ENCODE measurements at places on chromosomes 16 and 17. TPM values are rescaled to one million over a fixed set of nuclear protein-coding genes. Genes with fewer than 3 reads are reported as not detected.

GRCh38 chr16:86616906-86617305, 38.6 kb downstream of the FOXL1 start:
- no peak for DNase-seq

GRCh38 chr17:82709024-82709675, 7.4 kb upstream of the FN3KRP start:
- DNase-seq, result no peak

Gene CA4
- not detected for total RNA-seq

Gene EVPL
- total RNA-seq, result 2.9 TPM

DNA sequence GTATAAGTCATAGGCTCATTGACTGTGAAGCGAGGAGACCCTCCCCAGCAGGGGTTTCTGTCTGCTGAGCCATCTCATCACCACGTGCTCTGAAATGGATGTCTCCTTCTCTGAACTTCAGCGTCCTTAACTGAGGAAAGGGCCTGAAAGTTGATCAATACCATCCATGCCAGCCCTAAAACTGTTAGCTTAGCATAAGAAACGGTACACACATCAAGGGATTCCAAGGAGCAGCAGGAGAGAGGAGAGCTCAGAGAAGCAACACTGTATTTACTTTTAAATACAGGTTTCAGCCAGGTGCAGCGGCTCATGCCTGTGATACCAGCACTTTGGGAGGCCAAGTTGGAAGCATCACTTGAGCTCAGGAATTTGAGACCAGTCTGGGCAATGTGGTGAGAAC, 248.9 kb upstream of the TNRC6C start:
- DNase-seq, result no peak

Gene TEX19
- not detected for total RNA-seq

DNA sequence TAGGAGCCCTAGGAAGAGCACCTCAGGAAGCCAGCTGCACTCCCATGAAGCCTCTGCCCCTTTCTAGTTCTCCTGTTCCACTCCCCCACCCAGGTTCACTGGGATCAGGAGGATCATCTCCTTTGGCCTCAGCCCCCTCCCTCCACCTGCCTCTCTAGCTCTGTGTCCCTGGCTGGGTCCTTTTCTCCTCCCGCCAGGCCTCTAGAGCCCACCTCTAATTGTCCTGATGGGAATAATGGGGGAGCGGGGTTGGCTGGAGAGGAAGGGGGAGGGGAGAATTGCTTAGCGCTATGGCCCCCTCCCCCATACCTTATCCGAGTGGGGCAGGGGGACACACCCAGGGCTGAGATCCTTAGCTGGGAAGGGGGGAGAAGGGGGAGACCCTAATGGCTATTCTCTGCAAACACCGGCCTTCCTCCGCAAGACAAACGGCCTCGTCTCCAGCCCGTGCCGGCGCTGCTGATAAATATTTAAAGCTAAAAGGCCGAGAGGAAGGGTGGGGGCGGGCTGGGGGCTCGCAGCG, 997 bp downstream of the HOXB7 start:
- no peak for DNase-seq

DNA sequence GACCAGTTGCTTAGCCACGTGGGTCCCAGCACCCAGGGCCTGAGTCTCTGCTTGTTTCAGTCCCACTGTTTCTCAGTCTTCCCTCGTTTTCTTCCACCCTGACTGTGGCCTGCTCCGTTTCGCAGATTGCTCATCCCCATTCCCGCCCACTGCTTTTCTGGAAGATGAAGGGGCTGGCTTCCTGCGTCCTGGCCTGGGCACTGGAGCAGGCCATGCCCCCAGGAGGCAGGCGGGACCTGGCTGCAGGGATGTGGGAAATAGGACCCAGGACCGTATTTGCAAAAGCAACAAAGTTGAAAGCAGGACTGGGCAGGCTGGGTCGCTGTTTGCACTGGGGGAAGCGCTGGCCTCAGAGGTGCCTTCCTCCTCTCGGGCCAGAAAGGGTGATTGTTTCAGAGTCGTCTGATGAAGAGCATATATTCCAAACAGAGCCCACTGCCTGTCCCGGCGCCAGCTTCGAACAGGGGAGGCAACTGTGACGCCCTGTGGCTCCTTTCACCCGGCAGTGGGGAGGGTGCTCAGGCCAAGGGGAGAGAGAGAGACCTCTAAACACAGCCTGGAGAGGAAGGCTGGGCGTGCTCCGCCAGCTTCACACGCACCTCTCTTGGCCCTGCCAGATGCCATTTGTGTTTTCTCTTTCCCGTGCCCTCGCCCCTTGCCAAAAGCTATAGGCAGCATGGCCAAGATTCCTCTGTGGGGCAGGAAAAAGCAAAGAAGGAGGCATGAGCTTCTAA, 108.6 kb downstream of the CMIP start:
- no peak for DNase-seq

- DNase-seq, result no peak
Measured at GRCh38 chr17:32772453-32773025, 104.4 kb downstream of the MYO1D start.

DNA sequence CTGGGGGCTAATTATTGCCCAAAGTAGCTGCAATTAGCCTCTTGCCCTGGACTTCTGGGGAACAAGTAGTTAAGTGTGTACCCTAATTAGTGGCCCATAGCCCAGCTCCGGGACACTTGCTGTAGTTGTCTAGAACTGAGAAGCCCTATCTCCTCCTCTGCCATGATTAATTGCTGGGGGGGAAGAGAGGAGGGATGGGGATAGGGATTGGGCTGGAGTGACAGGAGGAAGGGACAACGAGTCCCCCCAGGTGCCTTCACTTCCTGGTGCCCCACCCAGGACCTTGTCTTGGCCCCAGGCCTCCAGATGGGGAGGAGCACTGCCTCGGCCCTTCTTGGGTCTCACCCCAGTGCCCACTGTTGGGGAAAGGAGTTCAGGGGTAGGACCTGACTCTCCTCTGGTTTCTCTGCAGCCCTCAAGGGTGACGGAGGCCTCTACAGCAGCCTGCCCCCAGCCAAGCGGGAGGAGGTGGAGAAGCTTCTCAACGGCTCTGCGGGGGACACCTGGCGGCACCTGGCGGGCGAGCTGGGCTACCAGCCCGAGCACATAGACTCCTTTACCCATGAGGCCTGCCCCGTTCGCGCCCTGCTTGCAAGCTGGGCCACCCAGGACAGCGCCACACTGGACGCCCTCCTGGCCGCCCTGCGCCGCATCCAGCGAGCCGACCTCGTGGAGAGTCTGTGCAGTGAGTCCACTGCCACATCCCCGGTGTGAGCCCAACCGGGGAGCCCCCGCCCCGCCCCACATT, 17.4 kb downstream of the NGFR start:
- peak; percentile 60 for DNase-seq

- no peak for DNase-seq
Measured at GRCh38 chr16:35234679-35235078, 1775.3 kb downstream of the TP53TG3F start.

Gene CCL1
- total RNA-seq, result not detected

- DNase-seq, result no peak
Measured at GRCh38 chr17:27466376-27466742, 10.1 kb downstream of the KSR1 start.

Measured in sigmoid colon (tissue), 7 donors.